ENCODE measurements at places on chromosomes 7 and 10. TPM values are rescaled to one million over a fixed set of nuclear protein-coding genes. Genes with fewer than 3 reads are reported as not detected.

The AMZ1 gene
- 0.88 TPM for total RNA-seq

The GRID2IP gene
- total RNA-seq = 0.28 TPM

The ADAM12 gene
- 1.3 TPM for total RNA-seq

The NPTX2 gene
- not detected for total RNA-seq

The PSD gene
- 1.4 TPM for total RNA-seq

The ADK gene
- total RNA-seq = 29.3 TPM

The TES gene
- total RNA-seq = 140 TPM

DNA sequence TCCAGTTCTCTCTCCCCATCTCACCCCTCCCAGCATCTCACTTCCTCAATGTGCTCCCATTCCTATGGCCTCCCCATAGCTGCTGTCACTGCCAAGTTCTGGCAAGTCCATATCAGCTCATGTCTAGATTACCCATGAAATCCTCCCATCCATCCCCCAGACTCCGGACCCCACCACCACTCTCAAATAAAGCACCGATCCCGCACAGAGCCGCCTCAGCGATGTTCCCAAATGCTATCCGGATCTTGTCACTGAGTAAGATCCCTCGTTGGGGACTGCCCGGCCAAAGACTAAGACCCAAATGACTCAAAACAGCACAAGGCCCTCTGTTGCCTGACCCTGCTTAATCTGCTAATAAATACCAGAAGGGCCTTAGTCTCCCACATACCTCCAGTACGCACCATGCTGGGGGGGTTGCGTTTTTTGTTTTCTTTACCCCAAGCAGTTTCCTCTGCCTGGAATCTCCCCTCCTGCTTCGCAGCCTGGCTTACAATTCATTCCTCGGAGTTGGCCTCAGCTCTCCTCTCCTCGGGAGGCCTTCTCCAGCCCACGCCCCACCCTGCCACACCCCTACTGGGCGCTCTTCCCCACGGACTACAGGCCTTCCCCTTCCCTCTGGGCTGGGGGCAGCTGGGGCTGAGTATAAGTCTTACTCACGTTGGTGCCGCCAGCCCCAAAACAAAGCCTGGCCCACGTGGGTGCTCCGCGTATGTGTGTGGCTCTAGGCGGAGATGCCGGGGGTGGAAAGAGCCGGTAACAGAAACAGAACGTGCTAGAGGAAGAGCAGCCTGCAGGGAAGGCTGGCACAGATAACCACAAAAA lies 1.8 kb upstream of the DUSP5 start:
- peak overlapping the region; percentile 84 for H3K4me3 ChIP-seq
- H3K27ac ChIP-seq = peak overlapping the region; percentile 87
- DNase-seq = peak; percentile 71

- no peak overlapping the region for H3K27ac ChIP-seq
- H3K27me3 ChIP-seq = no peaks in the 10 kb centered on the region
- no peak overlapping the region for H3K4me3 ChIP-seq
- H3K4me1 ChIP-seq = no peaks in the 10 kb centered on the region
- no peak for DNase-seq
These were observed 123.9 kb upstream of the SGCE start for GRCh38 chr7:94779861-94780260.

- peaks cover 41% of the 10 kb centered on the region for H3K4me1 ChIP-seq
- peaks cover 36% of the 10 kb centered on the region for H3K27me3 ChIP-seq
- no peak overlapping the region for H3K27ac ChIP-seq
- H3K36me3 ChIP-seq = peaks cover 10% of the 10 kb centered on the region
- no peak for DNase-seq
These were observed 51.4 kb upstream of the GRB10 start for GRCh38 chr7:50834031-50834535.

DNA sequence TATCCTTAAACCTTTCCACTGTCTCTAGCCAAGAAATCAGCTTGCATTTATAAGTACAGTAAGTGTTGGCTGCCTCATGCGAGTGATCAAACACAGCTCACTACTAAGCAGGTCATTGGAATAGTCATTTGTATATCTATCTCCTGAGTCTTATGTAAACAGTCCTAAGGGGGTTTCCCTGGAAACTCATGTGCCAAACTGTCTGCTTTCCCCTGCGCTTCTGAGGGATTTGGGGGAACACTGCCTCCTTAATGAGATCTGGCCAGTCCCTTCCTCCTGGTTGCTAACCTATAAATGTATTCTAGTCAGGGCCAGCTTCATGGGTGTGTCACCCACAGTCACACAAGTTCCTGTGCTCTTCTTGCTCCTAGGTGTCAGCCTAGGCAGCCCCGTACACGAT lies 133.1 kb downstream of the CD36 start:
- H3K4me3 ChIP-seq = no peak overlapping the region
- no peaks in the 10 kb centered on the region for H3K27me3 ChIP-seq
- H3K4me1 ChIP-seq = no peaks in the 10 kb centered on the region
- no peak overlapping the region for H3K27ac ChIP-seq
- H3K36me3 ChIP-seq = no peaks in the 10 kb centered on the region

GRCh38 chr10:124104011-124104627 lies 10.7 kb upstream of the CHST15 start:
- H3K36me3 ChIP-seq = no peaks in the 10 kb centered on the region
- no peak overlapping the region for H3K4me3 ChIP-seq
- H3K4me1 ChIP-seq = peaks cover 16% of the 10 kb centered on the region

- DNase-seq = no peak
- H3K27ac ChIP-seq = no peak overlapping the region
- H3K27me3 ChIP-seq = no peaks in the 10 kb centered on the region
- H3K36me3 ChIP-seq = peaks cover 4% of the 10 kb centered on the region
- no peak overlapping the region for H3K4me3 ChIP-seq
These were observed 5.4 kb downstream of the BRI3 start for GRCh38 chr7:98286701-98287485.

- no peaks in the 10 kb centered on the region for H3K4me1 ChIP-seq
- no peak overlapping the region for H3K27ac ChIP-seq
- no peaks in the 10 kb centered on the region for H3K36me3 ChIP-seq
- peaks cover 51% of the 10 kb centered on the region for H3K27me3 ChIP-seq
These were observed 53.8 kb upstream of the SLF2 start for GRCh38 chr10:100858747-100859483.

GRCh38 chr7:42315631-42316030 lies 78.6 kb upstream of the GLI3 start:
- H3K27me3 ChIP-seq = no peaks in the 10 kb centered on the region
- H3K4me3 ChIP-seq = no peak overlapping the region
- no peaks in the 10 kb centered on the region for H3K4me1 ChIP-seq
- H3K27ac ChIP-seq = no peak overlapping the region
- H3K36me3 ChIP-seq = no peaks in the 10 kb centered on the region

GRCh38 chr7:16299853-16300252 lies 121.5 kb downstream of the CRPPA start:
- no peaks in the 10 kb centered on the region for H3K36me3 ChIP-seq
- no peak overlapping the region for H3K27ac ChIP-seq

DNA sequence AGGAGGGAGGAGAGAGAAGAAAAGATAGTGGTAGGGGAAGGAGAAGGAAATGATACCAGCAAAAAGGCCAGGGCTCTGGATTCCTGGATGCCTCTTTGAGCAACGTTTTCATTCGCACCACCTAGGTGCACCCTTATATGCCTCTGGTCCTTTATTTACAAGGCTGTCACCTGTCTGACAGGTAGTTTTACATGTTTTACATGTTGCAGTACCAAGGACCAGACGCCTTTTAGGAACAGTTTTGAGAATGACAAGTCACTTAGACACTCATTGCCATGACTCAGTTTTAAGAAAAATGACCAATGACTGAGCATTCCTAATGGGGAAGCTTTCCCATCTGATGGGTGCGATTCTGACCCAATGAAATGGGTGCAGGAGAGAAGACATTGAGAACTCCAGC lies 119.8 kb downstream of the GLI3 start:
- no peak overlapping the region for H3K4me3 ChIP-seq
- H3K36me3 ChIP-seq = no peaks in the 10 kb centered on the region
- H3K27ac ChIP-seq = no peak overlapping the region
- H3K27me3 ChIP-seq = no peaks in the 10 kb centered on the region
- no peak for DNase-seq
